Stimulated activated CD4-positive, alpha-beta T cell treated with anti-CD3 and anti-CD28 coated beads, Interleukin-15, amount 100 ng/mL, for 1 hour (primary cell): ENCODE measurements at places on chromosomes 5 and 9.
A peak's percentile ranks its signal among the peaks of the same experiment; 100 is the strongest.

DNA sequence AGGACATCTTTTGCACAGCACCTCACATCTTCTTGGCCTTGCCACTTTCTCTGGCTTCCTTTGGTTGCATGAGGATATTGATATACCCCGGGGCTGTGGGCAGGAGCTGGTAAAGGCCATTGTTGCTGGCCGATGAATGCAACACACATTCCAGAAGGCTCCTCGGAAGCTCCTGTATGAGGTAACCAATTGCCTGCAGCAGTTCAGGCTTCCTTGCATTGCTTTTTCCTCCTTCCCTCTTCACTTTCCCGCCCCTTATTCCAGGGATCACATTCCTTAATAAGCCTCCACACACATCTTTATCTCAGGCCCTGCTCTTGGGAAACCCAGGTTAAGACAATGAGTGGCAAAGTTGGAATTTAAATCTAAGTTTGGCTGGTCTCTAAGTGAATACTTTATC is 505.4 kb upstream of the CLINT1 start:
- no peak for DNase-seq

DNA sequence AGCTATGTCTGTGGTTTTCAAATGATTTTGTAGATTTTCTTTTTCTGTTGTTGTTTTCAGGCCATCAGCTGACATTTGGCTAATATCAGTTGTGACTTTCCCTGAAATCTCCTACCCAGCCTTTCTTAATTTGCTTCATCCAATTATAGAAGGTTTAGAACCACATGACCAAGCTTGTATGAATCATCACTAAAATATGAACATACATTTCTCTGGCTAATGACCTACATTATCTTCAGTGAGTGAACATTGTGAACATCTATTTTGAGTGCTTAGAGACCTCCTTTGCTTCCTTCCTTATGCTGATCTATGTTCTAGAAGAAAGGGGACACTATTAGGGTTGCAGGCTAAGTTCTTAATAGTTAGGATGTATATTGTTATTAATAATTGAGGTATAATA is 532.5 kb downstream of the RAB3C start:
- DNase-seq = no peak

- peak; percentile 2 for DNase-seq
These were observed 880.1 kb upstream of the SEMA6A start for GRCh38 chr5:117454716-117455212.

DNA sequence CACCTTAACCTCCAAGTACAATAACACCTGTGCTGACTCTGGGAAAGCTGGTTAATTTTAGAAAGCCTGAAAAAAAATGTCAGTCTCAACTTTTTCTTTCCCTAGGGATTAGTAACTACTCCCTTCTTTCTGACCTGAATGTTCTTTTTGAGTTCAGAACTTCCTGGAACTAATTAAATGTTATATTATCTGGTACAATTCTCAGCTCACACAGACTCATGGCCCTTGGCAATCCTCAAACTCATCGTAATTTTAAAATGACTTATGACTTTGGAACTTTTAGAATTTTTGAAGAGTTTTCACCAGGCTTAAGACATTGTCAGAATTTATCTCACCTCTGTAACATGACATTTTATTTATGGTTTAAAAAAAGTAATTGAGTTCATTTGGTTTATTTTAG is 315.0 kb downstream of the FER start:
- DNase-seq = no peak

GRCh38 chr5:25515525-25515924 is 870.7 kb upstream of the CDH10 start:
- DNase-seq = no peak

DNA sequence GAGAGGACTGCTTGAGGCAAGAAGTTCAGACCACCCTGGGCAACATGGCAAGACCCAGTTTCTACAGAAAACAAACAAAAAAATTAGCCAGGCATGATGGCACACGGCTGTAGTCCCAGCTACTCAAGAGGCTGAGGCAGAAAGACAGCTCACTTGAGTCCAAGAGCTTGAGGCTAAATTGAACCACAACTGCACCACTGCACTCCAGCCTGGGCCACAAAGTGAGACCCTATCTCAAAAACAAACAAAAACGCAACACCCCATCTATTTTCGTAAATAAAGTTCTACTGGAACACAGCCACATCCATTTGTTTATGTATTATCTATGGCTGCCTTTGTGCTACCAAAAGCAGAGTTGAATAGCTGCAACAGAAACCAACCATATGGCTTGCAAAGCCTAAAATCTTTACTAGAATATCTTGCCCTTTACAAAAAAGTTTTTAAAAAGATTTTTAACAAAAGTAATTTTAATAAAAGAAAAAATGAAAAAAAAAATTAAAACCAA is 67.5 kb downstream of the SETX start:
- no peak for DNase-seq
